Natural killer cell (primary cell): ENCODE measurements at places on chromosomes 7 and 10.

DNA sequence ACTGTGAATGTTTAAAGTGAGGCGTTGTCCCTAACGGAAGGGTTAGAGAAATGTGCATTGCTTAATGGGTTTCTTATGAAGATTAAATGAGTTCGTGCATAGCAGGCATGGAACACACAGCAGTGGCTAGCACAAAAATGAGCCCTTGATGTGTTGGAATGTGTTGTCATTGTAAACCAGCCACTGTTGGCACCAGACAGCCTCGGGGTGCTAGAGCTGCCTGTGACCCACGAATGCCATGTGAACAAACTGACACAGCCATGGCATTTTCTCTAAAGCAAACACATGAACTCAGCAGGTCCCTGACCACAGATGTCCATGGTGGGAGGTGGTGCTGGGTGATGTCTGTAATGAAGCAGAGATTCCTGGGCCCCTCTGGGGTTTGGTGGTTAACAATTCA lies 111.1 kb upstream of the DPP6 start:
- no peak for DNase-seq

GRCh38 chr7:4775848-4776623 lies 613 bp downstream of the AP5Z1 start:
- peak; percentile 76 for DNase-seq

GRCh38 chr7:20352573-20353306 lies 22.0 kb downstream of the ITGB8 start:
- DNase-seq: no peak

- DNase-seq: no peak
These were observed 691.6 kb upstream of the CELF2 start for GRCh38 chr10:10326116-10326515.

DNA sequence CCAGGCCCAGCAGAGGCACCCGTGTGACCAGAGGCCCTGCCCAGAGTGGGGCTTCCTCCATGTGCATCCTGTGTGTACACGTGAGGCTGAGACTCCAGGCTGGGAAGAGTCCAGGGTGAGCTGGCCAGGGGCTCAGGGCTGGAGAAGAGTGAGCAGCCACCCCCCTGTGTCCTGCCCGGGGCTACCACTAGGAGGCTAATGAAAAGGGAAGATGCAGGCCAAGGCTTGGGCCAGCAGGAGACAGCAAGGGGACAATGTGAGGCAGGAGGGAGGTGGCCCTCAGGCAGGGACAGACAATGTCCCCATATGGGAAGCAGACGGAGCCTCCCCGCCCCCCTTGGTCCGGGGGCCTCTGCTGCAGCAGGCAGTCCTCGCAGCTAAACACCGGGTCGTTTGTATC lies 102.0 kb downstream of the HIF1AN start:
- DNase-seq: no peak

GRCh38 chr7:8135417-8135816 lies 126.5 kb downstream of the ICA1 start:
- DNase-seq: no peak

DNA sequence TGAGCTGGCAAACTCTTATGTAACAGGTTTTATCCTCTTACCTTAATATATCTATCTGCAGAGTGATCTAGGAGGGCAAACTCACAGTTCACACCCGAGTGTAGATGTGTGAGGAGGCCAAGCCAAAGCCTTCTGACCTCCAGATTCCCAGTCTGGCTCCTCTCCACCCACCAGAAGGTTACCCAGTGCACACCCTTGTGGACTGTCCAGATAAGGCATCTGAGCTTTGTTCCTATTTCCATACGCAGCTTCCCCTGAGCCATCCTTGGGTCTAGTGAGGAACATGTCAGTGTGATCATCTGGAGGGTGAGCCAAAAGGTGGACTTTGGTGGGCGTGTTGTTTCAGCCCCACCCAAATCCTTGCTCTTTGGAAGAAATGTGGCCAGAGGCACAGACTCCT lies 203.0 kb upstream of the MEOX2 start:
- DNase-seq: no peak

- no peak for DNase-seq
These were observed 83.5 kb downstream of the PRR15 start for GRCh38 chr7:29647020-29647654.
